ENCODE measurements at places on chromosomes 2 and 18.

- no peak for DNase-seq
These were observed 56.0 kb downstream of the SERPINB7 start for GRCh38 chr18:63831080-63831788.

DNA sequence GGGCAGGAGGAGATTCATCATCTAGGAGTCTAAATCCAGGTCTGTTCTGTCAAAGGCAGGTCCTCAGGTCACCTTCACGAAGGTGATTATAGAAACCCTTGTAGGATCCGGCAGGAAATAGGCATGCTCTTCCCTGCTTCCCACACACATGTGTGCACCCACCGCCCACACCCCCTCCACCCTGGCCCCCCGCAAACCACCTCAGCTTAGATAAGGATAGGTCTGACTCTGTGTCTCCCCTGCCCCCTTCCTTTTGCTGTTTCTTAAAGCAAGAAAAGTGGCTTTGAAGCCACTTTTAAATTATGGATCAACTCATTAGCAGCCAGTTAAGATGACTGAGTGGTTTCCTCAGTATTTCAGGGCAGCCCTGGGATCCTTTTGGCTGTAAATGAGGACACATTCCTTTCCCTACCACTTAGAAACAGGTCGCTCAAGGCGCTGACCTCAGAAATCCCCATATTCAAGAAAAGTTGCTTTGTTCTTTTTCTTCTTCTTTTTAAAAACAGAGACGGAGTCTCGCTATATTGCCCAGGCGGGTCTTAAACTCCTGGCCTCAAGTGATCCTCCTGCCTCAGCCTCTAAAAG, 14.5 kb upstream of the CIB4 start:
- DNase-seq: no peak

DNA sequence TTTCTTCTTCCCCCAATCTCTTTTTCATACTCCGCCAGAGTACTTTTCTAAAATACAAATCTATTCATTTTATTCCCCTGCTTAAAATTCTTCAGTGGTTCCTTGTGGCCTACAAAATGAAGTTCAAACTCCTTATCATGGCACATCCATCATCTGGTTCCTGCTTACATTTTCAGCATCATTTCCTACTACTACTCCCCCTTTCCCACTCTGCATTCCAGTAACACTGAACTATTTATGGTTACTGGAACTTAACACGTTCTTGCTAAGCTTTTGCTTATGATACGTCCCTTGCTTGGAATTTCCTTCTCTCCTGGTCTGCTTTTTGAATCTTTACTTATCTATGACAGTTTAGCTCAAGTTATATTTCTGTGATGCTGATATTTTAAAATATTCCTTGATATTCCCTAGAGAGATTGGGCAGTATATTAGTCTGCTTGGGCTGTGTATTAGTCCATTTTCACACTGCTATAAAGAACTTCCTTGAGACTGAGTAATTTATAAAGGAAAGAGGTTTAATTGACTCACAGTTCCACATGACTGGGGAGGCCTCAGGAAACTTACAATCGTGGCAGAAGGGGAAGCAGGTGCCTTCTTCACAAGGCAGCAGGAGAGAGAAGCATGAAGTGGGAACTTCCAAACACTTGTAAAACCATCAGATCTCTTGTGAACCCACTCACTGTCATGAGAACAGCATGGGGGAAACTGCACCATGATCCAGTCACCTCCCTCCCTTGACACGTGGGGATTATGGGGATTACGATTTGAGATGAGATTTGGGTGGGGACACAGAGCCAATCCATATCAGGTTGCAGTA, 53.2 kb downstream of the BMPR2 start:
- DNase-seq: no peak

DNA sequence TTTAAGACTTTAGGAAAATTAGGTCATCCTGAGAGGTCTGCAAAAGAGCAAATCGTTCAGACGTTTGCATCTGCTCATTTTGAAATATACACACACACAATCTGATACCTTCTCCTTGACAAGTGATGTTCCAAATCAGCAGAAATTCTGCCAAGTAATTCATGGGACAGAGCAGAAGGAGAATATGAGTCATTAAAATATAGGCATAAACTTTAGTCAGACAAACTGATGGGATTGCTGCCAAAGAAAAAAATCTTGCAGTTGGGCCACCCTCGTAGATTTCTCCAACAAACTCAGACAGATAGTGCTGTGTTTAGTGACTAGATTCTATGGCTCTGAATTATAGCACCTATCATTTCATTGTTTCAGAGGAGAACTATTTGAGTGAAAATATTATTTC, 336.3 kb downstream of the NYAP2 start:
- no peak for DNase-seq

DNA sequence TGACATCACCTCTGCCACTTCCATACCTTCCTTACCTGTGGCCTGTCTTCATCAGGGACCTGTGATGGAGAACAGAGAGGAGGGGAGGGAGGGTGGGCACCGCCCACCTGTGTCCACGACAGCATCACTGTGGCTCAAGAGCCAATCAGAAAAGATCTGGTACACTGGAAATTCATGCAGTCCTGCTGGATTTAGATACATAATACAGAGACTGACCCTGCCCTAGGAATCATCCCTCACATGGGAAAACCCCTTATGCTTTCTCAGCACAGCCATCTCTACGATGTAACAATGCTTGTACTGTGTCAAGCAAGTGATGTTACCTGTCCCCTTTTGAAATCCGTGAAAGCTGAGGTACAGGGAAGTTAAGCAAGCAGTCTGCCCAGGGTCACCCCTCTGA, 145.6 kb upstream of the EPAS1 start:
- no peak for DNase-seq

- DNase-seq: no peak
These were observed 308.3 kb upstream of the SLC8A1 start for GRCh38 chr2:40760071-40760666.

DNA sequence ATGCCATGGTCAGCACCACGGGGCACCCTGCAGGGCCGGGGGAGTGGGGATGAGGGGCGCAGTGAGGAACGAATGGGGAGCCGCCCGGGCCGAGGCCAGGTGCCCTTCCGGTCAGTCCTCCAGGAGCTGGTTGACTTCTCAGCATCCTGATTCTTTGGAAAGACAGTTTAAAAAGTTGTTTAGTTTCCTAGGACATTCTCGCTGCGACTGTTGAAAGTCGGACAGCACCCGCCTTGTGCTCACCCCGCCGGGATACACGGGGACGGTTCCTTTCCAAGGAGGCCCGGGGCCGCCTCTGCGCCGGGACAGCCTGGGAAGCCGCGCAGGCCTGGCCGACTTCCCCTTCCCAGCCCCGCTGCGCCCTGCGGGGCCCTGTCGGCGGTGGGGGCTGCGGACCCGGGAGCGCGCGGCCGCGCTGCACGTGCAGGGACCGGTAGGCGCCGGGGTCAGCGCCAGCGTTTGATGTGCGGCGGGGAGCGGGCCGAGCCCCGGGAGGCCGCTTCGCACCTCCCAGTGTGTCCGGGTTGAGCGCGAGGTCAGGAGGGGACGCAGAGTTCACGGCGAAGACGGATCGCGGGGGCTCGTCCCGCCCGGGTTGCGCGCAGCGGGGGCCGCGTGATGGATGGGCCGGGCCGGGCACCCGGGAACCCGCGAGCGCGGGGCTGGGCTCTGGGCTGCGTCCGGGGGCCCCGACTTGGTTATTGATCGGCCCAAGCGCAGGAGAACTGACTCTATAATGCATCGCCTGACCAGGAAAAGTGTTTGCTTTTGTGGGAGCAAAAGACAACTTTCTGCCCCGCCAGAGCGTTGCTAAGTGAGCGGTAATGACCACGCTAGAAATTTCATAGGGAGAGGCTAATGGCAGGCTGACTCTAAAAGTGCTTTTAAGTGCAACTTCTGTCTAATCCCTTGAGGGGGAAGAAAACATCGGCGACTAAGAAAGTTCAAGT, 28.0 kb upstream of the SMIM21 start:
- no peak for DNase-seq

DNA sequence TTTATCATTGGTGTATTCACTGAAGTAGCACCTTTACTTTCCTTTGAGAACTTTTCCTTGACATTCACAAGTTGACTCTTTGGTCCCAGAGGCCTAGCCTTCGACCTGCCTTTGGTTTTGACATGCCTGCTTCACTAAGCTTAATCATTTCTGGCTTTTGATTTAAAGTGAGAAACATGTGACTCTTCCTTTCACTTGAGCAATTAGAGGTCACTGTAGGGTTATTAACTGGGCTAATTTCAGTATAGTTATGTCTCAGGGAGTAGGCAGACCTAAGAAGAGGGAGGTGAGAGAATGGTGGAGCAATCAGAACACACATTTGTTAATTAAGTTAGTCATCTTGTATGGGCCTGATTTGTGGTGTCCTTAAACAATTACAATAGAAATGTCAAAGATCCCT, 1040.7 kb upstream of the SLC39A10 start:
- DNase-seq: no peak
